ENCODE measurements at places on chromosomes 5 and 9.
A peak's percentile ranks its signal among the peaks of the same experiment; 100 is the strongest.

DNA sequence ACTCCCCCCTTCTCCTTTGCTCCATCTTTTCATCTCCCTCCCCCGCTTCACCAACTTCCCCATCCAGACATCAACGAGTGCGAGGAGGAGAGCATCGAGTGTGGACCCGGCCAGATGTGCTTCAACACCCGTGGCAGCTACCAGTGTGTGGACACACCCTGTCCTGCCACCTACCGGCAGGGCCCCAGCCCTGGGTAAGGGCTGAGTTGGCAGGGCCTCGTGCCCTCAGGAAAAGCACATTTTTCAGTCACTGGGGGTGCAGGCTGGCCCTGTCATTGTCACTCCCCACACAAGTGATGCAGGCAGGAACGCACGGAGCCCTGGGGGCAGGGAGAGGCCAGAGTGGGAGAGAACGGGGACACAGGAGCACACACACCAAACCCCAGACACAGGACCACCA, 12.4 kb upstream of the ASS1 start:
- no peak for DNase-seq

GRCh38 chr5:78803353-78803752, 154.8 kb upstream of the LHFPL2 start:
- DNase-seq, result no peak

GRCh38 chr9:1606253-1606652, 408.9 kb upstream of the SMARCA2 start:
- no peak for DNase-seq

DNA sequence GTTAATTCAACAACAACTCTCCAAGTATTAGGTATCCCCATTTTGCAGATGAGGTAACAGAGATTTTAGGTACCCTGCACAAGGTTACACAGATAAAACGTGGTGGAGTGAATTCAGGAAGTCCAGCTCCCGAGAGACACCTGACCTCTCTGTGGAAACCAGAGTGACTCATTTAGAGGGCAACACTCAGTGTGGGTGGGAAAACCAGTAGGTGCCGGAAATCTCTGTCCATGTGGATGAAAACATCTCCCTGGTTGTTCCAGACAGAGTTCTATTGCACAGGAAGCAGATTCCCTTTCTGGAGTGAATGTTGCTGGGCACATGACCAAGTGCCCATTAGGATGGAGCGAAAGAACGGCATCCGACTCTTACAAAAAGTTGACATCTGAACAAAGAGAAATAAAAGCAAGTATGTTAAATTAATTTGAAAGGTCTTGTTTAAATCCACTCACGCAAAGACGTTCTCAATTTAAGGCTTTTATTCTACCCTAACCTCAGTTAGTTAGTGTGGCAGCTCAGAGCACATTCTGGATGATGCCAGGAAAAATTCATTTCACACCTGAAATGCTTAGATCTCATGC, 391.9 kb upstream of the WWC1 start:
- DNase-seq, result peak; percentile 43

GRCh38 chr5:177366528-177367322, 9.0 kb downstream of the RGS14 start:
- DNase-seq, result peak; percentile 37

DNA sequence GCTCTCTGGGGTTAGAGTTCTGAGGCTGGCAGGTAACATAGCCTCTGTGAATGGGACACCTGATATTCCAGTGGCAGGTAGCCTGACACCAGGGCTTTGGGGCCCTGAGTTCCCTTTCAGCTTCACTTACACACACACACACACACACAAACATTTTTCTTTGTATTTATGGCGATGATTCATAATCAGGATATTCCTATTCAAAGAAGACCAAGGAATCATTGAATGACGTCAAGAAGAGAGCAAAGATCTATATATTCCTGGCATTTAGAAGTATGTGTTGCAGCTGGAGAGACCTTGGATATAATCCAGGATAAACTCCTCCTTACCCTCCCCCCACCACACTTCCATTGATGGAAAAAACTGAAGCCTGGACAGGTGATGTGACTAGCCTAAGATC, 7.9 kb upstream of the ENTREP1 start:
- no peak for DNase-seq

DNA sequence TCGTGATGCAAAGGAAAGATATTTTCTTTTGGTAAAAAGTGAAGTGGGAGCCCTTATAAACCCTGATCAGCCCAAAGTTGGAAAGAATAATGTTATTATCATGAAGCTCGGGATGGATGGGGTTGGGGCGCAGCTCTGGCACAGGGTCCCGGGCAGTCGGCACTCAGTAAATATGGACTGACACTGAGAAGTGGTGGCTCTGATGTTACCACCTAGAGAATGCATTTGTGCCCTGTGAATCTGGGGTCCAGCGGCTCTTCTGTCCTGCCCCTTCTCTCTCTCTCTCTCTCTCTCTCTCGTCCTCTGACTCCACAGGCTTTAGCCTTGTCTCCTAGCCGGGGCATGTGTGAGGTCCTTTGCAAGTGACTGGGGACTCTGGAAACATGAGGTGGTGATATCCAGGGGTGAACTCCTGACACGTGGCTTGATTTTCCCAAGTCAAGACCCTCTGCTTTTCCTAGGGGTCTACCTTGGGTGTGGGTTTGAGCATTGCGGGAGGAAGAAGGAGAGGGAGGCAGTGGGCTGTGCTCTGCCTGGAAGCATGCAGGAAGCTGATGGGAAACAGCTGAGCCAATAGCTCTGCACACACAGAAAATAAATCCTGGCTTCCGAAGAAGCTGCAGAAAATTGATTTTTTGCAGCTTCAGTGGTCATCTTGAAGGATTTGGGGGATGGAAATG, 162.7 kb downstream of the MACROH2A1 start:
- no peak for DNase-seq

DNA sequence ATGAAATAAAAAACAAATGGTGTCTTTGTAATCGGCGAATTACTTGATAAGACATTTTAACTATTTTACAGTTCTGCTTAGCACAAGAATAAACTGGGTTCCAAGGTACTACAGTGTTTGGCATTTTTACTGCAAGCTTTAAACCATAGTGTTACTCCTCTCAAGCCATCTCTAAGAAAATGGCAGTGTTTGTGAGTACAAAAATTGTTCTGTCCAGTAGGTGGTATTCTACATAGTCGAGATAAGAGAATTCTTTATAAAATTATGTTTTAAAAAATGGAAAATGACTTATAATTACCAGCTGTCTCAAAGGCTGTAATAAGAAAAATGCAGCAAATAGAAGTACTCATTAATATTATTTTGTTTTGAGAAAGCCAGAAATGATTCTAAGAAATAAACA, 3.2 kb downstream of the SMIM15 start:
- no peak for DNase-seq

DNA sequence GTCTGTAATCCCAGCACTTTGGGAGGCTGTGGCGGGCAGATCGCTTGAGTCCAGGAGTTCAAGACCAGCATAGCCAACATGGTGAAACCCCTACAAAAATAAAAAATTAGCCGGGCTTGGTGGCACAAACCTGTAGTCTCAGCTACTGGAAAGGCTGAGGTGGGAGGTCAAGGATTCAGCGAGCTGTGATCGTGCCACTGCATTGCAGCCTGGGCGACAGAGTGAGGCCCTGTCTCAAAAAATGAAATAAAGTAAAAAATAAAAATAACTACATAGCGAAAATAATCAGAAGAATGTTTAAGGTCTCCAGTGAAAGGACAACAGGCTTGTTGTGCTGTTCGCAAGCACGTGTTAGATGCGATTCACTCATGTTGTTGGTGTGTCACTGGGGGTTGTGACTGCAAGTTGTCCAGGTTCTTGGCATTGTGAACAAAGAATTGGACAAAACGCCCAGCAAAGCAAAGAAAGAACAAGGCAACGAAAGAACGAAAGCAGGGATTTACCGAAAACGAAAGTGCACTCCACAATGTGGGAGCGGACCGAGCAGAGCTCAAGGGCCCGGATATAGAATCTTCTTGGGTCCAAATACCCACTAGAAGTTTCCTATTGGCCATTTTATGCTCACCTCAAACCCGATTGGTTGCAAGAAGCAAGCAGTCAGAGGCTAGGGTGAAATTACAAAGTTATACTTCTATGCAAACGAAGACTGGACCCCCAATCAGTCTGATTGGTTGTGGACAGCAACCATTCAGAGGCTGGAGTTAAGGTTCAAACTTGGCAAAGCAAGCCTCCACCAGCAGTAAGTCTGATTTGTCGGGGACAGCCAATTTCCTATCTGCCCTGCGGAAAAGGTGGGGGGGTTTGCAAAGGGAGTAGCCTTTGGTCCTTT, 844 bp upstream of the MCCC2 start:
- no peak for DNase-seq

DNA sequence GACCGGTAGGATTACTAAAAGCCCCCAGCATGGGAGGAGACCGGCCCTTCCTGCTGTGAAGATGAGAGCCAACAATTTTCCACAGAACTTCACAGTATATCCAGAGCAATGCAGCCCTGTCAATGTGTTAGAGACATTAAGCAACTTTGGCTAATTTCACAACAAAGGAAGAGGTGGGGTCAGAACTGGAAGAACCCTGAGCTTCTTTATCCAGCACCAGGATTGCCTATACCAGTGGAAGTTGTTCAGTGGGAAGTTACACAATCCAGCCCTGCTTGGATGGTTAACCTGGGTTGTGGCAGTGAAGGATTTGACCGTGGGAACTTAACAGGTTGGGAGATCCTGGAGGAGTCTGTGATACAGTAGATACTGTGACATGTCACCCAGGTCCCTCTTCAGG, 197.0 kb downstream of the FBN2 start:
- no peak for DNase-seq

DNA sequence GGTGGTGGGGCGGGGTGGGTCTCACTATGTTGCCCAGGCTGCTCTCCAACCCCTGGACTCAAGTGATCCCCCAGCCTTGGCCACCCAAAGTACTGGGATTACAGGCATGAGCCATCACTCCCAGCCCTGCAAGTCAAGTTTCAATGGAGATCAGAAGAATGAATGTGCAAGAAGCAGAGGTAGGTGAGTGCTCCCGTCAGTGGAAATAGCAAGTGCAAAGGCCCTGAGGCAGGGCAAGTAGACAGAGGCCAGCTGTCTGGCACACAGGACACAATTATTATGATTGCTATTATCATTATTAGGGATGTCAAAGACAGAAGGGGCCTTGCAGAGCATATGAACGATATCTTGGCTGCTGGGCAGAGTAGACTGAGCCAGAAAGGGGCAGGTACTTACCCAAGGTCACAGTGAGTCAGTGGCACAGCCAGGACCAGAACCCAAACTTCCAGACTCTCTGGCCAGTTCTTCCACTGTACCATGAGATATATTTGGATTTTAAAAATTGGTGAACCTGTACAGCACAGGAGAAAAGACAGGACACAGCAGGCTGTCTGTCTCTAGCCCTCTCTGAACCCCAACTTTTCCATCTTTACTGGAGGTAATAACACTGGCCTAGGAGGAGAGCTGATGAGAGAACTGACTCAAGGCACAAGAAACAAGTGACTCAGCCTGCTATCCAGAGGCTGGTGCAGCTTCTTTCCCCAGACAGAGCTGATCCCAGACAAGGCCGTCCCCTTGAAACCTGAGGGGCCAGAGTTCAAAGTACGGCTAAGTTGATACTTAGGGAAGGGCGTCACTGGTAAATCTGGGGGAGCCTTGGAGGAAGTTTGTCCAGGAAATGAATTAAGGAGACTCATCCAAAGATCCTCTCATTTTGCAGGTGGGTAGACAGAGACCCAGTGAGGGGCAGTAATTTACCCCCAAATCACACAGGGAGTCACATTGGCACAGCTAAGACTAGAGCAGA, 1.4 kb downstream of the HDHD3 start:
- no peak for DNase-seq

- no peak for DNase-seq
Measured at GRCh38 chr5:84535281-84535680, 150.6 kb upstream of the EDIL3 start.

DNA sequence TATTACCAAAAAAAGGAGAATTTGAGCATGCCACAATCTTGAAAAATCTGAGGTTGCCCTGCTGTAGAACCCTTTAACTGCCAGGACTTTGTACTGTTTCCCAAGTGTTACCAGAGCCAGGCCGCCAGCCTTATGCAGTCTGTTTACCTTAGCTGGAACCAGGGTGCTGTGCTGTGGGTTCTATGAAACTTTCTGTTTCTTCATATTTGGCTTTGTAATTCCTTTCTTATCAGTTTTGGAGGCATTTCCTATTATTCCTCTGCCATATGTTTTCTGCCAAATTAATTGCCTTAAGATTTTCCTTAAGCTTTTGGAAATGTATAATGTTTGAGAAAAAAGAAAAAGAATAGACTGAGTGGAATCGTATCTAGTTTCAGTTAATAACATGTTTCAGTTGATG, 2.1 kb downstream of the S1PR3 start:
- DNase-seq, result no peak

DNA sequence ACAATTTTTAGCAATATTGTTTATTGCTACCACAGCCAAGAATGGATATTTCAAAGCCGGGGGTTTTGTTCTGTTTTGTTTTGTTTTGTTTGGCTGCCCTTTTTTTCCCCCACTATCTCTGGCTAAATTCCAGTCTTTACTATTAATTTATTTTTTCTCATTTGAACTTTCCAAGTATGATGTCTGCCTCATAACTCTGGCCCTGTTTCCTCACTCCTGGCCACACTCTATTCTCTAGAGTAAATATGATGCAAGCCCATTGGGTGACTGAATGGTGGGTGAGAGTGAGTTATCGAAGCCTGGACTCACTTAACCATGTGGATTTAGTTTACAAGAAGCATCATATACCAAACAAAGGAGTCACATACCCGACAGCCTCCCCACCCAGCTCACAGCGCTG, 41.9 kb downstream of the WDR36 start:
- no peak for DNase-seq

DNA sequence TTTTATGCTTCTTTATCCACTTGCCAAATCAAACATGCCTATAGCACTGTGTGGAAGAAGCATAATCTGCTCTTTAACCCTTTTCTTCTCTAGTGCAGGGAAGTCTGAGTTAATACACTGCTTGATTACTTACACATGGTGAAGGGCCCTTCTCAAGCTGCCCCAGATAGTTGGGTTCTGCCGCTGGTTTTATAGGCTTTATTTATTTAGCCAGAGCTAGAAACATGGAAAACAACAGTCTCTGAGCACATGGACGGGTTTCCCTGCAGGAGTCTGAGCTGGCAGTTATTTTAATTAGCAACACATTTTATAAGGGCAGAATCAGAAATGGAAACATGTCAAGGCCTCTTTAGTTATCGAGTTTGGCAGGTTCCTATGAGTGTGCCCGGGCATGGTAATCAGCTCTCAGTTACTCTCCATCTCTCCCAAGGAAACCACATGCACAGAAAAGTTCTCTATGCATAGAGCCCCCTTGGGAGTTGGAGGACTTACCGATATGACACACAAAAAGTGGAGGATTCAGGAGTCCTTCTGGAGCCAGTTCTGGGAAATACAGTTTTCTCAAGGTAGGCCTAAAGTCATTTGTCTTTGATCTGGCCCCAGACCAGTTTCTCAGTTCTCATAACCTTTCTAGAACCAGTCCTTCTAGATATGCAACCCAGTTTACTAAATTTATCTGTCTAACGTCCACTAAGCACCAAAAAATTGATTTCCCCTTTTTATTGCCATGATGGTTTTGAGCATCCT, 564.8 kb downstream of the ACTL7B start:
- DNase-seq, result no peak

GRCh38 chr9:106771608-106772007, 91.4 kb upstream of the ZNF462 start:
- DNase-seq, result no peak

- no peak for DNase-seq
Measured at GRCh38 chr5:157650991-157651611, 1.1 kb downstream of the SOX30 start.

GRCh38 chr9:111876179-111876578, 20.4 kb upstream of the UGCG start:
- no peak for DNase-seq

Data from astrocyte of the cerebellum (primary cell).